ENCODE measurements at places on chromosomes 7 and 10.

DNA sequence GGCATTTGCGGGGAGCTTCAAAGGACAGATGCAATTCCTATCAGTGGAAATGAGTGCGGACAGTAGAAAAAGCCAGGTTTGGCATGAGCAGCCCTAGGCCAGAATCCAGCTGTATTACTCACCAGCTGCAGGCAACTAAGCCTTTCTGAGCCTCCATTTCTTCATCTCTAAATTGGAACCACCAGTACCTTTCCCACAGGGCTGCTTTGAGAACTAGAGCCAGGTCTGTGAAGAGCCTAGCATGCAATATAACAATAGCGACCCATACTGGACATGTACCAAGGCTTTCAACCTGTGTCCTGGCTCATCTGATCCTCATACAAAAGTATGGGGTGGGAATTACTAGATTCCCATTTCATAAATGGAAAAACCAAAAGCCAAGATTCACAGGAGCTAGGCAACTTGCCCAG lies 101.0 kb downstream of the GSAP start:
- no peaks in the 10 kb centered on the region for H3K27me3 ChIP-seq
- DNase-seq = no peak
- H3K4me1 ChIP-seq = no peaks in the 10 kb centered on the region
- no peak overlapping the region for H3K27ac ChIP-seq
- H3K36me3 ChIP-seq = peaks cover 8% of the 10 kb centered on the region
- no peak overlapping the region for H3K4me3 ChIP-seq

GRCh38 chr7:130966246-130967009 lies 232.4 kb upstream of the KLF14 start:
- H3K4me3 ChIP-seq = no peak overlapping the region
- H3K36me3 ChIP-seq = peaks cover 28% of the 10 kb centered on the region
- H3K4me1 ChIP-seq = peaks cover 28% of the 10 kb centered on the region
- no peak overlapping the region for H3K27ac ChIP-seq
- no peak for DNase-seq

- H3K4me3 ChIP-seq = no peak overlapping the region
- no peaks in the 10 kb centered on the region for H3K4me1 ChIP-seq
- H3K36me3 ChIP-seq = no peaks in the 10 kb centered on the region
- no peaks in the 10 kb centered on the region for H3K27me3 ChIP-seq
- H3K27ac ChIP-seq = no peak overlapping the region
- no peak for DNase-seq
These were observed 21.8 kb upstream of the EIF5AL1 start for GRCh38 chr10:79490400-79491142.

DNA sequence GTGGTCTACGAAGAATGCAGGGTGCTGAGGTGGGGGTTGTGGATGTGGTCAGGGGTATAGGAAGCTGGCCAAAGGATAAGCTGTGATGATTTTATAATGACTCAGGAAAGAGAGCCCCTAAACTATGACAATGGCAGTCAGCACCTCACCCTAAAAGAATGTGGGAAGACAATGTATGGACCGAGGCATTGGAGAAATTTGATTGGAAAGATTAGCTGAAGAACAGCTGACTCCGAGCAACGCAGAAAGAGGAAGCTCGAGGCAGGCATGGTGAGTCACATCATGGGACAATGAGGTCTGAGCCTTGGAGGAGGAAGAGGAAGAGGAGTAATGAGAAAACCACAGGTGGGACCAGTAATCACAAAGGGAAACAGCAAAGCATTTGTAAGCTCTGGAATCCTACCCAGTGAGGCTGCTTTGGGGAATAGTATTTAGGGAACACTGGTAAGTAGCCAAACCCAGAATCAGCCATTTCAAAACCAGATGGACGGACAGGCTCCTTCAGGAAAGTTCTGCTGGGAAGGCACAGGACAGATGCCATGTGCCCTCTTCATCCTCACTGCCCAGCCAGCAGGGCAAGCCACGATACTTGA lies 295.4 kb downstream of the PRPF18 start:
- H3K36me3 ChIP-seq = no peaks in the 10 kb centered on the region
- no peak overlapping the region for H3K27ac ChIP-seq
- no peak for DNase-seq

GRCh38 chr7:140245611-140246105 lies 68.9 kb upstream of the KDM7A start:
- H3K4me3 ChIP-seq = no peak overlapping the region
- no peak for DNase-seq
- H3K27ac ChIP-seq = no peak overlapping the region
- H3K4me1 ChIP-seq = no peaks in the 10 kb centered on the region

GRCh38 chr10:83536426-83536825 lies 602.9 kb upstream of the GHITM start:
- no peaks in the 10 kb centered on the region for H3K4me1 ChIP-seq
- H3K4me3 ChIP-seq = no peak overlapping the region
- H3K27ac ChIP-seq = no peak overlapping the region
- no peak for DNase-seq

GRCh38 chr10:124721330-124722045 lies 22.7 kb downstream of the FAM53B start:
- peak overlapping the region; percentile 92 for H3K27ac ChIP-seq
- no peaks in the 10 kb centered on the region for H3K36me3 ChIP-seq
- H3K27me3 ChIP-seq = no peaks in the 10 kb centered on the region
- no peak for DNase-seq
- peaks cover 94% of the 10 kb centered on the region for H3K4me1 ChIP-seq
- no peak overlapping the region for H3K4me3 ChIP-seq

GRCh38 chr10:76442113-76442512 lies 1010.7 kb downstream of the LRMDA start:
- H3K4me3 ChIP-seq = no peak overlapping the region
- H3K27me3 ChIP-seq = no peaks in the 10 kb centered on the region
- no peaks in the 10 kb centered on the region for H3K36me3 ChIP-seq
- H3K27ac ChIP-seq = no peak overlapping the region
- no peak for DNase-seq

- H3K4me1 ChIP-seq = no peaks in the 10 kb centered on the region
- no peaks in the 10 kb centered on the region for H3K27me3 ChIP-seq
- H3K27ac ChIP-seq = no peak overlapping the region
- no peak overlapping the region for H3K4me3 ChIP-seq
- no peak for DNase-seq
These were observed 88.1 kb upstream of the FOXI2 start for GRCh38 chr10:127648885-127649284.

DNA sequence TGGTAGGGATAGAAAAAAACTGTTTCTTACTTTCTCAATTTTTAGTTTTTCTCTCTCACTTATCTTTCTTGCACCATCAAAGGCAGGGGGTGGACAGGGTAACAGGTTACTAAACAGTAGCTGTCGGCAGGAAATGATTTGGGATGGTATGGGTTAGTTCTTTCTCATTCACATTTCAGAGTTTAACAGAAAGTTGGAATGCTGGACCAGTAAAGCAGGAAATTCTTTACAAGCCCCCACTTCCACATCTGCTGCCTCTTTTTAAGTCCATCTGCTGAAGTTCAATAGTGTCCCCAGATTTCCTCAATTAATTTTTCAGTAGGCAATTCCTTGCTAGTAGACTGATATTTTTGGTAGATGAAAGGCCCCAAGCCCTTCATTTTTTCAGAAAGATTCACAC lies 23.3 kb downstream of the TWIST1 start:
- no peak for DNase-seq
- no peaks in the 10 kb centered on the region for H3K27me3 ChIP-seq
- no peak overlapping the region for H3K27ac ChIP-seq
- H3K4me1 ChIP-seq = no peaks in the 10 kb centered on the region

GRCh38 chr10:99345350-99345749 lies 16.2 kb downstream of the CNNM1 start:
- DNase-seq = no peak
- no peak overlapping the region for H3K27ac ChIP-seq
- H3K36me3 ChIP-seq = no peaks in the 10 kb centered on the region
- H3K4me1 ChIP-seq = no peaks in the 10 kb centered on the region
- H3K27me3 ChIP-seq = no peaks in the 10 kb centered on the region
- H3K4me3 ChIP-seq = no peak overlapping the region

GRCh38 chr7:16839646-16840045 lies 34.8 kb upstream of the AGR2 start:
- no peaks in the 10 kb centered on the region for H3K27me3 ChIP-seq
- H3K36me3 ChIP-seq = no peaks in the 10 kb centered on the region
- no peak overlapping the region for H3K27ac ChIP-seq
- no peak for DNase-seq

DNA sequence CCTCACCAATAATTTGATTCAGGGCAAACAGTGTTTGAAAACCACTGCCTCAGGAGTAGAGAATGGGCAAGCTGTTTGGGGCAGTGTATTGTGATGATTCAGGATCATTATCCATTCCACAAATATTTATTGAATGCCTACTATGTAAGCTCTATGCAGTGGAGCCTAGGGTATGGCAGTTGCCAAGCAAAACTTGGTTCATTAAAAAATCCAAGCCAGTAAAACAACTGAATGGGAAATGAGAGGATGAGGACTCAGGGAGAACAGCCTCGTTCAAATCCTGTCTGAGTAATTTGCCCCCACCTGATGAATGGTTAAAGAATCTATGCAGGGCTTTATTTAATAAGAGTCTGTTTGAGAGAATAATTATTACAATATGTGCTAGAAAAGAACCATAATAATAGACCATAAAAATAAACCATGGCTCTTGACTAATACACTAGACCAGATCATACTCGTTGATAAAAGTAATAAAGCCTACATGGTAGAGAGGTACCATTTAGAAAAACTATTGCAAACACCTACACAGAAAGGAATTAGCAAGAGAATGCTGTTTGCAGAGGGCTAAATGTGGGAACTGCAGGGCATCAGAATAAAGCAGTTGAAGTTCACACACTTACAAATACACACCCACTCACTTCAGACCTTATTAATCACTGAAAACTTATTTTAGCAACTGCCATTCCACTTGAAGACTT lies 71.7 kb downstream of the CREB5 start:
- no peak overlapping the region for H3K27ac ChIP-seq
- no peaks in the 10 kb centered on the region for H3K36me3 ChIP-seq
- H3K4me1 ChIP-seq = no peaks in the 10 kb centered on the region
- DNase-seq = no peak
- no peaks in the 10 kb centered on the region for H3K27me3 ChIP-seq

DNA sequence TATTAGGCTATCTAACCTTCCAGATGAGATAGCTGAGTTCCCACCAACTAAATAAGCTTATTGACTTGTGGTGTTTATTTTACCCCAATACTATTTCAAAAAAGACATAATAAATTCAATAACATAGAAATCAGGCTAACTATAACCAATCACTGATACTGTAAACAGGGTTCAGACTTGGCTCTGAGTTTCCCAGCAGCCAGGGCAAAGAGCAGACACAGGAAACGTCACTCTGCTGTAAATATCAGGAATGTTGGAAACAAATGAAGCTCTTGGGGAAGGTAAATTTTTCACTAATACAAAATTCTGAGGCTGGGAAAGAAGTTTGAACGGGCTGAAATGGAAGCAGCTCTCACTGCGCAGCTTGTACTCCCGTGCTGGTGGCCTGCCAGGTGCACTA lies 114.6 kb downstream of the GALNT11 start:
- H3K27me3 ChIP-seq = no peaks in the 10 kb centered on the region
- no peak for DNase-seq
- peaks cover 27% of the 10 kb centered on the region for H3K4me1 ChIP-seq
- peaks cover 41% of the 10 kb centered on the region for H3K36me3 ChIP-seq
- H3K27ac ChIP-seq = no peak overlapping the region

DNA sequence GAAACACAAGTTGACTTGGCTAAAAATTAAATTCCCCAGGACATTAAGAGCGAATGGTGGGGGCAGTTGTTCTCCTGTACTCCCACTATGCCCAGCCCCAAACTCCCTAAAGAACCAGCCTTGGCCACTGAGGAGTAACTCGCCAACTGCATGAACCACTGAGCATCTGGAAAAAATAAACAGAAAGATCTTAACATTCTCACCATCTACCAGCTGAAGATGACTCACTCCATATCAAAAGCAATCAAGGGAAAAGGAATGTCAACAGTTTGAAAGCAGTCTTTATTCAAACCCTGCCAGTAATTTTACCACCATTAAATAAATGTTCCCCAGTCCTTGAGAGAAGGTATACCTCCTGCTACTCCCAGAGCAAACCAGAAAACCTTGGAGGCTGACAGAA lies 45.4 kb downstream of the CTTNBP2 start:
- no peaks in the 10 kb centered on the region for H3K4me1 ChIP-seq
- no peak for DNase-seq
- H3K27ac ChIP-seq = no peak overlapping the region
- H3K27me3 ChIP-seq = no peaks in the 10 kb centered on the region
- H3K4me3 ChIP-seq = no peak overlapping the region

- H3K27me3 ChIP-seq = no peaks in the 10 kb centered on the region
- H3K36me3 ChIP-seq = no peaks in the 10 kb centered on the region
- no peak for DNase-seq
- H3K4me3 ChIP-seq = no peak overlapping the region
These were observed 957.8 kb downstream of the GATA3 start for GRCh38 chr10:9012312-9012711.

GRCh38 chr7:130421684-130422083 lies 19.1 kb downstream of the CEP41 start:
- H3K4me1 ChIP-seq = no peaks in the 10 kb centered on the region
- no peak overlapping the region for H3K27ac ChIP-seq
- no peak overlapping the region for H3K4me3 ChIP-seq
- DNase-seq = no peak

GRCh38 chr10:4046030-4046429 lies 261.0 kb upstream of the KLF6 start:
- no peak for DNase-seq
- H3K27me3 ChIP-seq = no peaks in the 10 kb centered on the region
- H3K4me3 ChIP-seq = no peak overlapping the region
- H3K36me3 ChIP-seq = no peaks in the 10 kb centered on the region
- H3K4me1 ChIP-seq = no peaks in the 10 kb centered on the region

DNA sequence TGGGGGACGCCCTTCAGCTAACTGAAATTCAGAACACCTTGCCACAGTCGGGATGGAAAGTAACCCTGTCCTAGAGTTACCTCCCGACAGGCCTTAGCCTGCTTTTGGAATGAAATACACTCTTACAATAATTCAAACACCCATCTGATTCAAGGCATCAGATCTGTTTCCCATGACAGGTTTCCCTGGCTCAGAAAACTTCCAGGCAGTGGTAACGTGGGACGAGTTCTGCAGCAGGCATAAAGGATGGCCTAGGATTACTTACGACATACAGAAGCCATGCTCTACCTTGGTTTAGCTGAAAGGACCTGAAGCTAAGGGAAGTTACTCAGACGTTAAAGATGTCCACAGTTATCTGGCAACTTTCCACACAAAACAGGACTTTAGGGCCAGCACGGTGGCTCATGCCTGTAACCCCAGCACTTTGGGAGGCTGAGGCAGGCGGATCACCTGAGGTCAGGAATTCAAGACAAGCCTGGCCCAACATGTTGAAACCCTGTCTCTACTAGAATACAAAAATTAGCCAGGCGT lies 5.0 kb downstream of the PAXIP1 start:
- H3K4me3 ChIP-seq = no peak overlapping the region
- H3K4me1 ChIP-seq = no peaks in the 10 kb centered on the region
- H3K36me3 ChIP-seq = peaks cover 10% of the 10 kb centered on the region
- DNase-seq = no peak
- H3K27me3 ChIP-seq = no peaks in the 10 kb centered on the region

All from effector memory CD4-positive, alpha-beta T cell (primary cell).